Esophagus squamous epithelium (tissue), 5 donors: ENCODE measurements at places on chromosomes 5 and 9. TPM values are rescaled to one million over a fixed set of nuclear protein-coding genes. Genes with fewer than 3 reads are reported as not detected.

The ACTL7A gene
- not detected for total RNA-seq

The GARIN3 gene
- not detected for total RNA-seq

- H3K4me1 ChIP-seq, result no peaks in the 10 kb centered on the region
- H3K36me3 ChIP-seq, result no peaks in the 10 kb centered on the region
- no peak overlapping the region for H3K27ac ChIP-seq
- H3K4me3 ChIP-seq, result peak overlapping the region; percentile 35
- H3K27me3 ChIP-seq, result no peaks in the 10 kb centered on the region
These were observed 964 bp downstream of the HTR4 start for GRCh38 chr5:148653291-148653835.

DNA sequence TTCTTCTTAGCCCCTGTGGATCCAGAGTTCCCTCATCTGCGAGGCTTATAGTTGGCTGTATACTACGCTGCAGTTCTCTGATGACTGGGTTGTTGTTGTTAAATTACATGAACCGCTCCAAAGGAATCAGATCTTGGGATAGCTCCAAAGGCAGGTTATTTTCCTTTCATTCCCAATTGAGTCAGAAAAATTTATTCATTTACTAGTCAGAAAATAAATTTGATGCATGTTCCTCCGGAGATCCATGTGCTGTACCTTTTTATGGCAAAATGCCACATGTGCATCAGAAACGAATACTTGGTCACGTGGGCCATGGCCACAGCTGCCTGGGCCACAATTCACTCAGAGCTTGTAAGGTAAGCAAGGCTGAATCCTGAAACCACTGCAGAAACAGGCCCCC is 304.0 kb downstream of the NR2F1-AS1 start:
- H3K4me3 ChIP-seq, result no peak overlapping the region
- H3K36me3 ChIP-seq, result no peaks in the 10 kb centered on the region
- no peak overlapping the region for H3K27ac ChIP-seq

DNA sequence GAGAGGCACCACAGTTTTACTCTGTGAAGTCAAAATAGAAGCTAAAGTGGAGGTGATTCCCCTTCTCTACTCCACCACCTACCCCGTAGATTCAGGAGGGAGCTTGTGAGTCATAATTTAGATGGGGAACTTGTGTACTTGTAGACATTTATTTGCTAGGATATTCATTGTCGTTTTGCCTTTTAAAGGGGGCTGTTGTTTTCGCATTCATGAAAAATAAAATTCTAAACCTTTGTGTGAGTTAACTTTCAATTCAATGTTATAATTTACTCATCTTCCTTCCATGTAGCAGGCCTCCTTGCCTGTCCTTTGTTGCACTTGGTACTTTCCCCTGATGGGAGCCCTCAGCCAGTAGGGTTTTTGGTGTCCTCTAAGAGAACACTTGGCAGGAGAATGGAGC is 22.0 kb downstream of the SECISBP2 start:
- no peaks in the 10 kb centered on the region for H3K4me1 ChIP-seq
- no peak for DNase-seq
- peaks cover 100% of the 10 kb centered on the region for H3K36me3 ChIP-seq
- H3K27me3 ChIP-seq, result no peaks in the 10 kb centered on the region
- H3K4me3 ChIP-seq, result no peak overlapping the region
